ENCODE measurements at places on chromosomes 2 and 18.

DNA sequence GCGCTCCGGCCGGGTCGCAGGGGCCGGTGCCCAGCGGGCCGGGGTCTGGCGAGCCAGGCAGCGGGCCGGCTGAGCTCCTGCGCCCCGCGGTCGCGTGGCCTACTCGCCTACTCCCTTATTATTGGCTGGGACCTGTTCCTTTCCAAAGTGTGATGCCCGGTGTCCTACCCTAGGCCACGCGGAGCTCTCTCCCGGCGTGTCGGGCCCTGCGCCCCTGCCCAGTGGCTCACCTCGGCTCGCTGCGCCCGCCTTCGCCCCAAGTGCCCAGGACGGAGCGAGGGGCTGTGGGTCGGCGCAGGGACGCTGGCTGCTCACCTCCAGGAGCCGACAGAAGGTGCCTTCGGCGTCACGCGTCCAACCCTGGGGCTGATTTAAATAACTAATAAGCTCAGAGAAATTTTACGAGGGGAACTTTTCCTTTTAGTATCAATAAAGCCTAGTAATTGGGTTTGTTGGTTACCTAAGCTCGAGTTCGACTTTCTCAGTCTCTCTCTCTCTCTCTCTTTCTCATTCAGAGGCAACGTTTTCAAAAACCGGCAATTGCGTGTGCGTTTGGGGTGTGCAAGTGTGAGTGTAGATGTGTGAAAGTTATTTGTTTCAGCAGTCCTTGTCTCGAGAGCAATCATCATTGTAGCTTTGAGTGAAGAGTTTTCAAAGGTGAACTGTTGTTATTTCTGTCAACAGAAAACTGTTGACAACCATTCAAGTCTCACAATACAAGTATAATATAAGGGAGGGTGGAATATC is 7.0 kb upstream of the SATB2 start:
- DNase-seq = no peak

- no peak for DNase-seq
Observed at GRCh38 chr2:209086761-209087160, 337.1 kb upstream of the MAP2 start.

DNA sequence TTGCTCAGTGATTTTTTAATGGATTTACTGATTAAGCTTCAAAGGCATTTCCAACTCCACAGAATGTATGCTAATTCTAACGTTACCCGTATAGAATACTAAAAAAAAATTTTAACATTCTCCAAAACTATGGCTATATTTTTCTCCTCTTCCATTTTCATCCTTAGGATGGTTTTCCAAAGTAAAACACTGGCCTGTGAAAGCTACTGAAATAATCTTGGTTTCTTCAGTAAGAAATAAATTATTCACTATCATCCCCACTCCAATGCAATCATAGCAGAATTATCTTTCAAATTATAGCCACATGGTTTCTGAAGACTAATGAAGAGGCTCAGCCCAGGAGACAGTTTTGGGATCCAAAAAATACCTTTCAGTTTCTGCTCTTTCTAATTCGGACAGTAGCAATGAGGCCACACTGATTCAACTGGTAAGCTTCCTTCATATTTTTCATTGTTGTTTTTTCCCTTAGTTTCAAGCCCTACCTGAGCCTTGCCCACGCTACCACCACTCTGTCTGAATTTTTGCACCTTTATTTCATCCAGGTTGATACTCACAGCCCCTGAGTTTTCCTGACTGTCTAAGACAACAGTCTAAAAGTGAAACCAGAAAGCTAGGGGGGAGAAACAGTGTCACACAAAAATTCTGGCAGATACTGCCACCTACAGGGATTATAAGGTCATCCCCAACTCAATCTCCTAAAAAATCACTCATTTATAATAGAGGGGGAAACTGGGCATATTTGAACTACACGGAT is 887.9 kb downstream of the NRXN1 start:
- DNase-seq = no peak

- no peak for DNase-seq
Observed at GRCh38 chr2:237742191-237742590, 56.4 kb upstream of the RBM44 start.

DNA sequence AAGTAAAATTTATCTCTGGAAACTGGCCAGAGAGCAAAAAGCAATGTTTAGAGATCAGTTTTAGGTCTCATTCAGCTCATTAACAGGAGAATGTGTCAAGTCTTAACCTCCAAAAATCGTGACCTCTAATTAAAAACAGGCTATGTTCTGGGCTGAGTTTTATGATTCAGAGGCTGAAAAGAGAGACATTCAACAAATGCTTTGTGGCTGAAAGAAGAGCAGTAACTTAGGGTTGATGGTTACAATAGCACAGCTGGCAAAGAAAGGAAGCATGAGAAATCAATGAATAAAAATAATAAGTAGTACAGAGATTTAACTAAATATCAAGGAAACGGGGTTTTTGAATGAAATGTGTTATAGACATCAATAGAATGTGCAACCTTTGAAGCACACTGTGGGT is 13.1 kb downstream of the TGIF1 start:
- DNase-seq = no peak

DNA sequence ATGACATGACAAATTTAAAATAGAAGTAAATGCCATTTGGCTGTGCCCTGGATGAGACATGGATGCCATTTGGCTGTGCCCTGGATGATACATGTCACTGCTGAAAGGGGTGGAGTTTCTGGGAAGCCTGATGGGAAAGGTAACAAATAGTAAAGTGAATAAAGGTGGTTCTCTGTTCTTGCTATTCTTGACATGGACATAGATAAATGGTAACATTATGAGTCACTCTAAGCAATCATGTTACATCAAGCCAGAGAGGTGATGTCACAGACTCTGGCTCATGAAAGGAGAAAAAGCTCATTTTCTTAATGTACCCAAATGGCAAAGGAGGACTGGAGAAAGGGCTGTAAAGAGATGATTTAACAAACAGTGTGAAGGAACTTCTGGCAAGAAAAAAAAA is 86.4 kb downstream of the EML6 start:
- DNase-seq = no peak

- DNase-seq = no peak
Observed at GRCh38 chr18:31402026-31402373, 25.4 kb downstream of the DSG4 start.

- DNase-seq = no peak
Observed at GRCh38 chr18:9661564-9661963, 46.5 kb upstream of the RAB31 start.

DNA sequence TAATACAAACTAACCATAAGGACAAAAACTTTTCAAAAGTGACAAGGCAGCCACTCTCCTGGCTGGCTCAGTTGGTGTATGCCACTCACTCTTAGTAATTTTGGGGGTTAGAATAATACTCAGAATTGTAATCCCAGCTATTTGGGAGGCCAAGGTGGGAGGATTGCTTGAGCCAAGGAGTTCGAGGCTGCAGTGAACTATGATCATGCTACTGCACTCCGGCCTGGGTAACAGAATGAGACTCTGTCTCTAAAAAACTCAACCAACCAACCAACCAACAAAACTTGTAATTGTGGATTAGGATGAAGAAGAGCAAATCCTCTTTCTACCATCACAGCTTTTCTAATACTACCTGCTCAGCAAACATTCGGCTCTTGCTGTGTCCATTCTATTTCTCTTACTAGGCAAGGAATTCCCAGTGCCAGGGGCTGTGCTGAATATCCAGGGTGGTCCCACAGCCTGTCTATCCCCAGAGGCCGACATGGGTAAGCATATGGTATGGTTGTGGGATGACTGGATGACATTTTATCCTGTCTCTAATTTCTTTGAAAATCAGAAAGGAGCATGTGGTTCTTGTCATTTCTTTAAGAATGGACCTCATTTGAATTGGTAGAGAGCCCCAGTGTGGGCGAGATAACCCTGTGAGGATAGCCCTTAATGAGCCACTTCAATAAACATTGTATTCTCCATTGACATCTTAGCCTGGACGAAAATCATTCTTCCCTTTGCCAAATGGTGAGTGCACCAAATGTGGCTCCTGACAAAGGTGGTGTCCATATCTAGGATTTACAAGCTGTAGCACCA is 220.1 kb downstream of the MYCN start:
- no peak for DNase-seq

GRCh38 chr2:239985356-239985755 is 39.8 kb downstream of the NDUFA10 start:
- no peak for DNase-seq

- no peak for DNase-seq
Observed at GRCh38 chr2:215396595-215397313, 39.1 kb downstream of the FN1 start.

DNA sequence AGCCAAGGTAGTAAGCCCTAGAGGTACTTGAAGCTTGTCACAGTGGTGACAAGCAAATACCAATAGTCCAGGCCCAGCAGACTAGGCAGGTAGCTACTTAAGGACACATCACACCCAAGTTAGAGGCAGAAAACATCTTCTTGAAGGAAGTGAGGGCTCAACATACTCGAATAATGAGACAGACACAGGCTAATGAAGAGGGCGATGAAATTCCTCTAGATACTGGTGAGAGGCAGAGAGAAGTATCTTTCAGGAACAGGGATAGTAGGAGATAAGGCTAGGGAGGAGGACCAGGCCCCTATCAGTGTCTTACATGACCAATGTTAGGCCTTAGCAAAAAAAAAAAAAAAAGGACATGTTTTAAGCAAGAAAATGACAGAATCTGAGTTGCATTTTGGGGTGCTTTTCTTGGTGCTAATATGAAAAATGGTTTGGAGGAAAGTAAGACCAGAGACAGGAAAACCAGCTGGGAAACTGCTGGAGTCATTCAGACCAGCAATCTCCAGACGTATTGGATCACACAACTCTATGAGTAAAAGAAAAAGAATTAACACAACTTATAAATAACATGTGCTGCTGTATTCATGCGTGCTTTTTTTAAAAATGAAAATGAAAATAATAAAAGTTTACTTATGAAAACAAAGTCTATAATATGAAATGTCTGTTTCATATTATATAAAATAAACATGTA is 37.7 kb downstream of the COBLL1 start:
- DNase-seq = no peak

GRCh38 chr18:74249181-74249968 is 42.4 kb downstream of the CYB5A start:
- DNase-seq = no peak

DNA sequence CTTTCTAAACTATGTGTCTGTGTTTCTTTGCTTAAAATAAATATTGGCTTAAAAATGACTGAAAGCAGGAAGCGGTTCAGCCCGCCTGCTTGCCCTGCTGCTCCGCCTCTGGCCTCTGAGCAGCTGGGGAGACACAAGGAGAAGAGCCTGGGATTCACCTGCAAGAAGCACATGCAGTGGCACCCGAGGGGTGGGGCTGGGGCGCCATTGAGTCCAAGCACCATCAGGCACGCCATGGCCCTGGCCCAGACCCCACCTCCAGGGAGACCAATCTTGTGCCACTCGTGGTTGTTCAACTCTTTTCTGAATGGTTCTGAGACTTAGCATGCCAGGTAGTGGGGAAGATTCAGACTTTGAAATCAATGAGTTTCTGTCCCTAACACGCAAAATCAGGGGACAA is 495.5 kb upstream of the MYT1L start:
- DNase-seq = no peak

DNA sequence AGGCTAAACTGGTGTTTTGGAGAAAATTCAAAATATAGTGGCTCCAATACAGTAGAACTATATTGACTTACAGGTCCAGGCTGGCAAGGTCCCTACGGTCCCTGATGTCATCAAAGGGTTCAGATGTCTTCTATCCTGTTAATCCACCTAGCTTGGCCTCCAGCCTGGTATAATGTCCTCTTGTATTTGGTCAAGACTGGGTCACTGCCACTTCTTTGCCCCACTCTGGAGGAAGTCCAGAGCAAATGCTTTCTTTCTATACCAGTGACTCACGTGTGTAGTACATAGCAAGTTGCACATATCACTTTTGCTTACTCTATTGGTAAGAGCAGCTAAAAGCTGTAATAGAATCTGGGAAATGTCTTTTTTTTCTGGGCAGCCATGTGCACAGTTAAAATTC is 80.8 kb downstream of the LCLAT1 start:
- DNase-seq = no peak

- no peak for DNase-seq
Observed at GRCh38 chr2:190972213-190972612, 41.8 kb downstream of the STAT1 start.

GRCh38 chr18:76824145-76824676 is 1.9 kb downstream of the ZNF236 start:
- DNase-seq = no peak

DNA sequence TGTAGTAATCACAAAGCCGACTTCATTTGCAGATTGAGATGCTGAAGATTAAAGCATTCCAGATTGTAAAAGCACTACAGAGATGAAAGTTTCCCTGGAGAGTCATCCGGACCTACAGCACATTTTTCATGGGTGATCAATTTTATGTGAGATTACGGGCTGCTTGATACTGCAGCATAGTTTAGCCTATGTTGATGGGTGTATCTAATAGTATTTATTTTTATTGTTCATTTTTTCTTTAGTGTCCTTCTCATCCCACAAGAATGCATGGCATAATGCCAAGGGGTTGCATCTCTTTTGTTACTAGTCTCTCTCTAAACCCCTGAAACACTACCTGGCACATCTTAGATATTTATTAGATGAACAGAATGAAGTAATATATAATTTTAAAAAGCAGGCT is 240.4 kb downstream of the MBD2 start:
- no peak for DNase-seq

- no peak for DNase-seq
Observed at GRCh38 chr2:24682304-24682703, 110.9 kb downstream of the PTRHD1 start.

- no peak for DNase-seq
Observed at GRCh38 chr2:239040152-239040761, 192.4 kb downstream of the TWIST2 start.

- DNase-seq = no peak
Observed at GRCh38 chr2:31434911-31435310, 20.4 kb upstream of the XDH start.

DNA sequence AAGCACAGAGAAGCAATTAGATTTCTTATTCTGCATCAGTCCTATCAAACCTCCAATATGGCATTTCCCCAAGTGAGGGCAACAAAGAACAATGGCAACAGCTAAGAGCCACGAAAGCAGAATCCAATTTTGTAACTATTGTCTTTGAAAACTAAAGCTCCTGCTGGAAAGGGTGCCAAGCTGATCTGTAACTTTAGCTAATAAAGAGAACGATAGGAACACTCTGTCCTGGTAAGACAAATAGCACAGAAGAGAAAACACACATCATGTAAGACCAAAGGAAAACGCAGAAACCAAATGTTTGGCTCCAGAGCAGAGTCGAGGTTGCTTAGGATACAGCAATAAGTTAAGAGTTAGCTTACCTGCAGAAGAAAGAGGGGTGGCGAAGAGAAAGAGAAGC is 160.5 kb downstream of the STK39 start:
- DNase-seq = no peak

GRCh38 chr18:69217196-69218000 is 183.3 kb upstream of the DOK6 start:
- DNase-seq = no peak
